ENCODE measurements at places on chromosomes 16 and 17.

DNA sequence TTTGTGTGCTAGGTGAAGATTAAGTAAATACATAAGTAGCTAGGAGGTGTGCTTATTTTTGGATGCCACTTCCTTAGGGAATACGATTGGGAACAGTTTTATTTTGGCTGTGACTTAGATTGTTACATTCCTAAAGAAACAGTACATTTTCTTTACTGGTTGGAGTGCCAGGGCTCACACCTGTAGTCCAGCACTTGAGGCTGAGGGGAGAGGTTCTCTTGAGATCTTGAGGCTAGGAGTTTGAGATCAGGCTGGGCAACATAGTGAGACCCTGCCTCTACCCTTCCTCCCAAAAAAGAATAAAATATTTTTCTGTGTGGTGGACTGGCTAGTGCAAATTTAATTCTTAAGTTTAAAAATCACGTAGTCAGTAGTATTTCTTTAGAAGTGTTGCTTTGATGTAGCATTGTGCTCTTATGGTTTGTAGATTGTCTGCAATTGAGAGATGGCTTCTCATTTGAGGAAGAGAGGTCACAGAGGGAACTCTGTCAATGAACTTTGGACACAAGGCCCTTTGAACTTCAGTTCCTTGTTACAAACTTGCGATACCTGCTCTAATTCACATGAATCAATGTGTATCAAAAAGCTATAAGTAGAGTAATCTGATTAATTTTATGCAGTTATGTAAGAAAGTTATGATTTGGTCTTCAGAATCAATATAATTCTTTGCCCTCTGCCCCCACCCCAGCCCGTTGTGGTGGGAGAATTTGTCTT, 7.1 kb downstream of the HAPSTR1 start:
- no peak for DNase-seq

DNA sequence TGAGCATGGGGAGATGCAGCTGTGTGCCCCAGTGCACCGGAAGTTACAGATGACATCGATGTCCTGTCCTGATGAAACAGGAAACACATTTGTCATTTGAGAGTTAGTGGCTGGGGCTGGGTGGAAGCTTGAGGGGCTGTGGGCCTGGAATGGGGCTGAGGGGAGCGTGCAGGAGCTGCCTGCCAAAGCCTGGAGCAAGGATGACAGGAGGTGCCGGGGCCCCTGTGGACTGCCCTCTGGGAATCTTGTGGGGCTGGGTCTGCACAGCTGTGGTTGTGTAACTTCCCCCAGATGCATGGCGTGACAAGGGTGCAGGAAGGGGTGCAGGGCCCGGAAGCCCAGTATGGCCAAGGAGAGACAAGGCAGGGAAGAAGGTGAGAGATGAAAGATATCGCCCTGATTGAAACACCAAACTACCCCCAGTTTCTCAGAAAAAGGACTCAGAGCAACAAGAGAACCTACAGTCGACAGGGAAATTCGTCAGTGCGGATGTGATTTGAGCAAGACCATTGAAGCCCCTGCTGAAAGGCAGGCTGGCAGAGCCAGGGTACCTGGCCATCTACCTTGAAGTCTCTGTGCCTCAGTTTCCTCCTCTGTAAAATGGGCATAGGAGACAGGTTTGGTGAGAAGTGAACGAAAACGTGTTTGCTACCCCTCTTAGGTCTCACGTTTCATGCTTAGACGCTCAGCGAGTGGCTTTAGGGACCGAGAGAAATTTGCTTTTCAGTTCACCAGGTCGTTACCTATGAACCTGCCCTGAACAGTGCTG, 8.8 kb downstream of the MMP25 start:
- no peak for DNase-seq

- no peak for DNase-seq
These were observed 6.0 kb upstream of the KRT38 start for GRCh38 chr17:41446806-41447205.

GRCh38 chr17:72187556-72187955, 66.7 kb downstream of the SOX9 start:
- no peak for DNase-seq

GRCh38 chr17:77719806-77720205, 238.7 kb upstream of the TNRC6C start:
- DNase-seq, result no peak

DNA sequence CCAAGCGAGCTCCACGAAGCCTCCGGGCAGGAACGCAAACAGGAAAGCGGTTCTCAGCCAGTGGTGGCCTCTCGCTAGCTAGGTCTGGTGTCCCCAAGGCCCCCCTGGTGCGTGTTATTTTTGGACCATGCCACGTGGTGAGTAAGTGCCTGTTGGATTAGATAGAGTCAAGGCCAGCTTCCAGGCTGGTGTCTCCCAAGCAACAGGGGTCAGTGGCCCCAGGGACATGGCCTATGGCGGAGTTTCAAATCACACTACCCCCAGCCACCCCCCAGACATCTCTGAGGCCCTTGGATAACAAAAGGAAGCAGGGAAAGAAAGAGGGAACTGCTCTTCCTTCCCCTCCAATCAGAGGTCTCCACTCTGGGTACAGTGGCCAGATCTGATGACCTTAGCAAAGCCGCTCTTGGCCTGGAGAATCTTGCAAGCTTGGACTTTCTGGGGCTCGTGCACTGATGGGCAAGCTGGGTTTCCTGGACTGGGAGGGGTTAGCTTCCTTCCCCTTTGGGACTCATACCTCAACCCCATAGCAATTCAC, 58.2 kb downstream of the MAF start:
- DNase-seq, result no peak

- no peak for DNase-seq
These were observed 42.2 kb downstream of the RBFOX3 start for GRCh38 chr17:79568661-79569060.

GRCh38 chr16:19073344-19073743, 5.9 kb downstream of the COQ7 start:
- DNase-seq, result no peak

GRCh38 chr16:65783709-65784474, 582.6 kb upstream of the CDH5 start:
- no peak for DNase-seq

DNA sequence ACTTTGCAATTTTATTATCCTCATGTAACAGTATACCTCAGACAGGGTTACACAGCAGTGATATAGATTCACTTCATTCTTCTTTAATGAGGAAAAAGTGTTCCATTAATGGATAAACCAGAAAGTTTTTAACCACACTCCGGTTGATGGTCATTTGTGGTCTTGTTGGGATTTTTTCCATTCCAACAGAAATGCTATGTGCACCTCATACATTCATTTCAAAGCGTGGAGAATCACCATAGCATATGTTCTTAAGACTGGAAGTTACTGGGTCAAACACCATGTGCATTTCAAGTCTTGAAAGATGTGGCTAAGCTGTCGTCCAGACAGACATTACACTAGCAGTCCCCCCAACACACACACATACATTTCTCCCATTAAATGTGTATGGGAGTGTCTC, 245.8 kb upstream of the CDH5 start:
- no peak for DNase-seq

GRCh38 chr16:79411357-79411756, 189.2 kb downstream of the MAF start:
- DNase-seq, result no peak

DNA sequence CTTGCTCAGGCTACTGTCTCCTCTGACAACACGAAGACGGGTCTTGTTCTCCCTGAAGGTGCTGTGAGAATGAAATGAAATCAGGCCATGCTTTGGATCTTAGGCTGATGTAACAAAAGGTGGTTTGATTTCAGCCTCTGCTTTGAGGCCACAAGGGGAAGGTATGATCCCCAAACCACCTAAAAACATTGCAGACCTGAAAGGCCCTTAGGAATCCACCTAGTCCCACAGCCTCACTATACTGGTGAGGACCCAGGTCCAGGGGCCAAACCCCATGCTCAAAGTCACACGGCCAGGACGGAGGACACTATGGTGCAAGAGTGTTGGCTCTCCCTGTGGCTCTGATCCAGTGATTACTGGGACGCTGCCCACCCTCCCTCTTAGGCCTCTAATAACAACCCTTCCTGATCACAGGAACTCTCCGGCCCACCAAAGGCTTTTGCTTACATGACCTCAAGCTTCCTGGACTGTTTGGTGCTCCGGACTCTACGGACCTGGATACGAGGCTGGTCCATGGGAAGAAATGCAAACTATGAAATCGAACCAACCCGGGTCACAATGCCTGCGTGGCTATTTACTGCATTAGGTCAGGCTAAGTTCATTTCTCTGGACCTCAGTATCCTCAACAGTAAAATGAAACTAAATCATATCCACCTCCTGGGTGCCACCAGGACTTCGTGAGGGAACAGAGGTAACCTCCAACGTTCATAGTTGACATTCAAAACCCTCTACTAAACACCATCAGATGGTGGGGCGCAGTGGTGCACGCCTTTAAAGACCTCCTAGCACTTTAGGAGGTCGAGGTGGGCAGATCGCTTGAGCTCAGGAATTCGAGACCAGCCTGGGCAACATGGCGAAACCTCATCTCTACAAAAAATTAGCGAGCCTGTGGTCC, 1.5 kb downstream of the TRIM25 start:
- no peak for DNase-seq

- DNase-seq, result no peak
These were observed 267.1 kb downstream of the SOX9 start for GRCh38 chr17:72387969-72388368.

- no peak for DNase-seq
These were observed 26.0 kb downstream of the COPZ2 start for GRCh38 chr17:48011405-48012150.

DNA sequence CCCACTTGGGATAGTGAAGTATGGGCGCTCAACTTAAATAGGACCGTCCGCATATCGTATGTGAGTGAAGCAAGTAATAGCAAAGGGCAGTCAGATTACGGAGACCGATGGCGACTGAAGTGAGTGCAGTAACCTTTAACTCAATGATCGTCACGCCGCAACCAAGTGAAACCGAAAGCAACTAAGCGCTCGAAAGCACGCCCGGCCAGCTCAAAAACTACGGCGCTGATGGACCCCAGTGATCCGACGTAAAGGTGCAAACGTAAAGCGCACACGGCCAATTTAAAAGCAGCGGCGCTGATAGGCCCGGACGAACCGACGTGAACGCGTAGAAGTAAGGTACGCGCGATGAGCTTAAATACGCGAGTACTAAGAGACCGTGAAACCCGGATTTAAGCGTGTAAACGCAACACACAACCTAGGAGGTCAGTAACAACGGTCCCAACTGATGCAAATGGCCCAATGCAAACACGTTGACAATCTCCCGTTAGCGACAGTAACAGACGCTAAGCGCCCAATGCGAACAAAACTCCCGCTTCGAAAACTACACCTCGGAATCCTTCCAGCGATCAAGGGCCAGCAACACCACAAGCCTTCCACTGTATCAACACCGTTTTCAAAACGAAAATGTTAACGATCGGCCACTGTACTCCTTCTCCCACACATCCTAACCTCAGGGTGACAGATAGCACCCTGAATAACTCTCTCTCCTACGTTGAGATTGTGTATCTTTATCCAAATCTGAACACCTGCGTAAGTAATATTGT, 37.9 kb upstream of the ARL4D start:
- DNase-seq, result peak; percentile 70

DNA sequence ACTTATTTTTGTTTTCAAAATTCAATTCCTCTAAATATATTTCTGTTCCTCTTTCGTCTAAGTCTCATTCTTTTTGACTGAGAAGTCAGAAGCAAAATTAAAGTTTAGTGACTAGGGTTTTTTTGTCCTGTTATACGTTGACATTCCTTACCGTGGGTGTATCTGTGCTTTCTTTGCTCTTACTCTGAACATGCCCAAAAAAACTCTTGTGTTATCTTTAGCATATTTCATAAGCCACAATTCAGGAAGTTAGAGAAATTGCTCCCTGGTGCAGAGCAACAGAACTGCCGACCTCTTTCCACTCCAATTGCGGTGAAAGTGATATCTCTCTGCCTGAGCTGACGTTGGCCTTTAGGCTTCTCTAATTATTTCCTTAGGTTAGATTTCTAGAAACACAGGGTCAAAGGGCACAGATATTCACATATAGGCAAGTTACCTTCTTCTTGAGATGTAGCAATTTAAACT, 65.7 kb downstream of the CENPV start:
- no peak for DNase-seq

GRCh38 chr16:1877804-1878203, 5.8 kb upstream of the MEIOB start:
- DNase-seq, result no peak

GRCh38 chr17:78012428-78012827, 53.9 kb downstream of the TNRC6C start:
- DNase-seq, result no peak

GRCh38 chr17:72506773-72507172, 386.0 kb downstream of the SOX9 start:
- DNase-seq, result no peak

DNA sequence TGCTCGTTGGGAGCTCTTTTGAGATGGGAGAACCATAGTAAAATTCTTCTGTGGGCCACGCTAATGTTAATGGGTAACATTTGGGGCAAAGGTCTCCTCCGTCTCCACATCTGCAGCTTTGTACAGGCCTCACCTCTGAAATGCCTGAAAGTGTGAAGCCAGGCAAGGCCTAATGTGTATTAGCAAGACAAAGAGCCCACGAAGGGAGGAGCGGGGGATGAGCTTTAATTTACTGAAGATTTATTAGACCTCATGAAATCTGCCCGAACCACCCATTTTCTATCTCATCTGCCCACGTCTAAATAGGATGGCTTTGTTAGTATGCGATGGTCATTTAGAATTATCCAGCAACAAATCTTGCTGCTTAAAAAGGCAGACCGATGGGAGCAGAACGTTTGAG, 408.9 kb downstream of the PMP22 start:
- DNase-seq, result no peak

DNA sequence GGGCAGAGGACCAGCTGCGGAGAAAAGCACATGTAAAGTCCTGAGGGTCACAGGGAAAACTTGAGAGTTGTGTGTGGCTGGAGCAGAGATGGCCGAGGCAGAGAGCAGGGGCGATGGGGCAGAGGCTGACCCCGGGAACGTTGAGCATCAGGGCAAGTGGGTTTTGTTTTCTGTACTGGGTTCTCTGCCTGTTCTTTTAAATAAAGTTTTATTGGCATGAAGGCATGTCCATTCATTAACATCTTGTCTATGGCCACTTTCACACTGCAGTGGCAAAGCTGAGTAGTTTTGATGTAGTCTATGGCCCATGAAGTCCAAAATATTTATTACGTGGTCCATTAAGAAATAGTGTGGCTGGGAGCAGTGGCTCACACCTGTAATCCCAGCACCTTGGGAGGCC, 64.4 kb downstream of the ABCC1 start:
- no peak for DNase-seq

GRCh38 chr17:33218698-33219601, 74.1 kb downstream of the ASIC2 start:
- DNase-seq, result no peak

DNA sequence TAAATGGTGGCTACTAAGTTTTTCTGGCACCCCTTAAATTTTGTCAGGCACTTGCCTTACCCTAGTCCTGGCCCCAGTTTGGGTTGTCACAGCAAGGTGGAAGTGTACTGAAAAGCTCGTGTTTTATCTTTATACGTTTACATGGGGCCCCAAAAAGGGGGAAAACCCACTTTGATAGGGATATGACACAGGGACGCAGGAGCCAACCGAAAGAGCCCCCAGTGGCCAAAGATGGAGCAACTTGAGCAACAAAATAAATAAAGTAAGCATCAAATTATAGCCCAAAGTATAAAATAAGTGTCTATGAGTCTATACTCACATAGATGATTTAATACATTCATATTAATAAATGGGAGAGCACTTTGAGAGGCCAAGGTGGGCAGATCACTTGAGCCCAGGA, 5.0 kb upstream of the CETP start:
- no peak for DNase-seq

- DNase-seq, result no peak
These were observed 26.2 kb upstream of the NGFR start for GRCh38 chr17:49468811-49469385.

- peak; percentile 75 for DNase-seq
These were observed at the start of gene ARL4D for GRCh38 chr17:43398724-43399595. ARL4D (plus strand) TSS chr17:43398993; CDS start chr17:43399733, 740 bp downstream.

Measured in mesothelial cell of epicardium (in vitro differentiated cells).